ENCODE measurements at places on chromosomes 2 and 18.
A peak's percentile ranks its signal among the peaks of the same experiment; 100 is the strongest.

DNA sequence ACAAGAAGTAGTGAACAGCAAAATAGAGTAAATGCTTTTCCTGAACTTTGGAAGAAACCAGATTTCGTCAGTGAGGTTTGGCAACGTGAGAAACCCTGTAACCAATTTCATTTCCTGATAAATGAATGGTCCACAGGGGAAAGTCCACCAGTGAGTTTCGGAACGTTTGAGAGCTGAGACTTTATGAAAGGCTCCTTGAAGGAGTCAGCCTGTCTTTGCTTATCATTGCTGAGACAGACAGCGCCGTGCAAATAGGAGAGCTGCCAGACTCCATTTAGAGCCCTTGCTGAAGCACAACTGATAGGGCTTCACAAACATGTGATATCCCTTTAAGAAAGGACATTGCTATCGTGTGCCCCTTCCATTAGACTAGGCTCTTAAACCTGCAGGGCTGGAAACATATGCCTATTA, 121.8 kb upstream of the SMAD7 start:
- no peak for DNase-seq

- peak; percentile 89 for DNase-seq
These were observed at the start of gene CASP8 for GRCh38 chr2:201260302-201260800. Gene CASP8, plus strand, starts transcription at chr2:201260536. Its CDS starts 5,951 bp downstream, at chr2:201266487.

DNA sequence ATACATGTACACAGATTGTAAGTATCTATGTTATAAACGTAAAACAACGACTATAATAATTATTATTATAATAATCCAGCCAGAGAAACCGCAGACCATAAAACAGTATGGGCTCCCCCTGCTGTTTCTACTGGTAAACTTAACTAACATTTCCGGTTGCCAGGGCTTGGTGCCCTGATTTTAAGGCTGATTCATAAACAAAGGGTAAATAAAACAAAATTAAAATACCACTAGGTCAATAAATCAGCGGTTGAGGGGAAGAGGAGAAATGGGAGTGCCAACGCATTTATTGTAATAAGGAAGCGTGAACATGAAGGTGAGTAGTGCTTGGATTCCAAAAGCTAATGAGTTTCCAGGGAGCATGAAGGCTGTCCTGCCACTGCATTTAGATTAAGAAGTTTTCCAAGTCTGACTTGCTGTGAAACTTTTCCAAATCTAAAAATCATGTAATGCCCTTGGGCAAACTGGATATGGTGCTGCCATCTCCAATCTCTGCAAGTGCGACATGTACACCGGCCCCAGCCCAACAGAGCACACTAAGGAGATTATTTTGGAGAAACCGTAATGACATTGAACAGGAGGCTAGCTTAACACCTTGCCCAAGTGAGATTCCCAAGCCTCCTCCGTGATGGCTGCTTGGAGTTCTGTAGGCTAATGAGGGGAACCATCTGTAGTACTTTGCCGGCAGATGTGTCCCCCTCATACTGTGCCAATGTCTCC, 50.7 kb upstream of the HNRNPA3 start:
- DNase-seq, result peak; percentile 52

DNA sequence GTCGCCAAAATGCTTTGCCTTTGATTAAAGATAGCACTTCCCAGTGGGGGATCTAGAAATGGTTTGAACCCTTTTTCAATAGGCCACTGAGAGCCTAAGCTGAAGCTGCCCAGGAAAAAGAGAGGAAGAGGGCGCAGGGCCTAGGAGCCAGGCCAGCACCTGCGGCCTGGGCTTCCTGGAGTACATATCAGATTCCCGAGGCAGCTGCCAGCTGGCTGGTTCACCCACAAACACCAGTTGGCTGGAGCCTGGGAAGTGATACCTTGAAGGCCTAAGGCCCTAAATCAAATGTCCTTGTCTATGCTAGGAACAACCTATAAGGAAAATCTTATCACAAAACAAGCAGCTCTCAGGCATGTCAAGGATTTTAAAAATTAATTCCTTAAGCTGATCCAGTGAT, 37.1 kb downstream of the ANKRD44 start:
- DNase-seq, result no peak

GRCh38 chr2:99818842-99819241, 323.5 kb downstream of the AFF3 start:
- no peak for DNase-seq

DNA sequence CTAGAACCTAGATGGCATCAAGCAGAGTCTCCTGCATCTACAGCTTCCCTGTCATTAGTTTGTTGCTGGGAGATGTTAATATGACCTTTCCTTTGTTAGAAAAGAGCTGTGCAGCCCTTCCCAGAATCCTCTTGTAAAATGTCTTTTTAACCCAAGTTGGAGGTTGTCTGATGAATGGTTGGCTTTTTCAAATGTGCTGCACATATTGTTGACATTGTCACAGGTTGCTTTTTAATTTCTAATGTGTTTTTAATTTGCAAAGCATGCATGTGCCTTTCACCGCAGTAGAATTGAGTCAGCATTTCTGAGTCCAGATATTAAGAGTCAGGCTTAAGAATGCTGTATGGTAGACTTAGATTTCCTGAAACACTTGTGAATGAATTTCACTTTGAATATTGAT, 120.8 kb downstream of the GREB1L start:
- no peak for DNase-seq

- DNase-seq, result no peak
These were observed 63.6 kb downstream of the ASXL2 start for GRCh38 chr2:25814681-25815080.

- DNase-seq, result no peak
These were observed 407.0 kb upstream of the KCNJ3 start for GRCh38 chr2:154291511-154291910.

GRCh38 chr2:235754357-235755207, 260.7 kb downstream of the AGAP1 start:
- DNase-seq, result no peak

DNA sequence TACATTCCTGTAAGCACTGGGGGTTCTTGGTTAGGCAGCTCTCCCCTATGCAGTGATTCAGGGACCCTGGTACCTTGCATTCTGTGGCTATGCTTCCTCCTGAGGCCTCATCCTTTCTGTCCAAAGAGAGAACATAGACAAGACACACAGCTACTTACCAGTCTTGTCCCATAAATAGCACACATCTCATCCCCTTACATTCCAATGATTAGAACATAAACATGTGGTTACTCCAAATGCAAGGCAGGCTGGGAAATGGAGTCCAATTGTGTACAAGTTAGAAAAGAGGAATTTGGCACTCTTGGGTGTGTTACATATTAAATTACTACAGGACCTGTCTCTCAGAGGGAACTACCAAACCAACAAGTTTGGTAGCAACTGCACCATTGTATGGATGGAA, 171.3 kb downstream of the ARHGAP15 start:
- DNase-seq, result no peak

GRCh38 chr2:120494446-120494845, 148.5 kb downstream of the INHBB start:
- no peak for DNase-seq

DNA sequence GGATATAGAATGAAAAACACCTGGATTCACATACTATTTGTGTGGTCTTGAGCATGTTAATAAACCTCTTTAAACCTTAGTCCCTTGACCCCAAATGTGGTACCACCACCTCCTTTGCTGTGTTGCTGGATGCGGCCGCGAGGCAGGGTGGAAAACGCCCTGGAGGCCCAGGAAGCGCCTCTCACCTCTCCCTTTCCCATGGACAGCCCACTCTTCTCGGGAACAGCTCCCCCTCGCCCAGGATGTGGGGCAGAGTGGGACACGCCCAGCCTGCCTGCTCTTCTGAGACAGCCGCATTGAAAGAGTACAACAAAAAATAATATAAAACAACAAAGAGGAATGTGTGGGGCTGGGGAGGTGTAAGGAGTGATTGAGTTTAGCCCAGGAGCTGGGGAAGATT, 549.0 kb upstream of the ID2 start:
- DNase-seq, result no peak

GRCh38 chr2:180655393-180655792, 325.0 kb upstream of the UBE2E3 start:
- DNase-seq, result no peak

GRCh38 chr18:51279367-51279984, 82.0 kb upstream of the MEX3C start:
- DNase-seq, result no peak

DNA sequence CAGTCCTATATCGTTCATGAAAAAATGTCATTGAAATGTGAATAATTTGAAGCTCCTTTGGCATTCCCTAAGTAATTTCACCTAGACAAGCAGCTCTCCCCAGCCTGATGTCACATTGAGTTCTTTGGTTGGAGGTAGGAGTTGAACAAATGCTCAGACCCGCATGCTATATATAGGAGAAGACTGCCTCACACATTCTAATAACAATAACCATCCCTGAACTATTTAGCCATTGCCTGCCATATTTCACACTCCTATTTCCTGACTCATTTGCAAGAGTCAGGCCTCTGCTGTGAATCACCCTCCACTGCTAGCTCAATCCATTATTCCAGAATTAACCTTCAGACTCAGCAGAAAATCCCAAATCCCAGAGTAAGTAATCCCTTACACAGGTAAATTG, 256.6 kb upstream of the ACVR2A start:
- no peak for DNase-seq

GRCh38 chr2:143398781-143399180, 269.6 kb downstream of the ARHGAP15 start:
- no peak for DNase-seq

GRCh38 chr2:31107591-31108300, 30.5 kb downstream of the GALNT14 start:
- DNase-seq, result no peak

GRCh38 chr2:9232886-9233285, 26.3 kb downstream of the ASAP2 start:
- no peak for DNase-seq

DNA sequence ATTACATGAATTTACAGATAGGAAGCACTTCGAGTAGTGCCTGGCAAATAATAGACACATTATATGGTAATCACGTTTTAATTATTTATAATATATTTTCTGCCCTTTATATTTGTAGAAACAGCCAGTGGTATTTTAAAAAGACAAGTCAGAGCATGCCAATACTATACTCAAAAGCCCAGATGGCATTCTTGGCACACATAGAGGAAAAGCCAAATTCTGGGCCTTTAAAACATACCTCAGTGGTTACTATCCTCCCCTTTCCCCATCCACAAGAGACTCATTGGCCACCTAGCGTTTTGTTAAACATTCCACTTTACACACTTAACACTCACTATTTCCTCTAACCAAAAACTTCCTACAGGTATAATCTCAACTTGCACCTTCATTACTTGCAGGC, 63.3 kb upstream of the ZNF804A start:
- DNase-seq, result no peak

DNA sequence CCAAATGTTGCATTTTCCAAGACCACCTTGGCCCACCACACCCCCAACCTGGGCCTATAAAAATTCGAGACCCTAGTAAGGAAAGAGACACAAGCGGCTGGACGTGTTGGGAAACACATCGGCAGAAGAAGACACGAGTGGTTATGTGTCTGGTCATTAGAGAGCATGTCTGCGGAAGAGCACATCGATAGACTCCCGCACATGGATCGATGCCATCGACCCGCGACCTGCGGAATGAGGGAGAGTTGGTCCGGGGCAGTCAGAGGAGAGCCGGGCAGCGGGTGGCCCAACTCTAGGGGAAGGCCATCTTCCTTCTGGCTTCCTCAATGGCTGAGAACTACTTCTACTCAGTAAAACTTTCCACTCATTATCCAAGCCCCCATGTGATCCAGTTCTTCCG, 219.4 kb downstream of the TGIF1 start:
- DNase-seq, result no peak

DNA sequence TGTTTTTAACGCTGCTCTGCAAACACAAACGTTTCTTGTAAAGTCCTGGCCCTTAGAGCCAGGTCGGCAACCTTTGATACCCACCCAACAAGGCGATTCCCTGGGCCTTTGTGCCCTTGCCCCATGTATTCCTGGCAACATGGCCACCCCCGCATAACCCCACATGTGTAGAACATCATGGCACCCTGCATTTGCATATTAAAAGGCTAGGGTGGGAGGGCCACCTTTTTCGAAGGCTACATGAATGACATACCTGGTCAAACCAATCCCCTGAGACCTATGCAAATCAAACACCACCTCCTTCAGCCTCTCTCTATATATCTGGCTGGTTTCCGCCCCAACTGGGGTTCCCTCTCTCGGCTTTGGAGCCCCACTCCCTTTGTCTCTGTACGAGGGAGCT, 105.2 kb downstream of the MYO5B start:
- no peak for DNase-seq

DNA sequence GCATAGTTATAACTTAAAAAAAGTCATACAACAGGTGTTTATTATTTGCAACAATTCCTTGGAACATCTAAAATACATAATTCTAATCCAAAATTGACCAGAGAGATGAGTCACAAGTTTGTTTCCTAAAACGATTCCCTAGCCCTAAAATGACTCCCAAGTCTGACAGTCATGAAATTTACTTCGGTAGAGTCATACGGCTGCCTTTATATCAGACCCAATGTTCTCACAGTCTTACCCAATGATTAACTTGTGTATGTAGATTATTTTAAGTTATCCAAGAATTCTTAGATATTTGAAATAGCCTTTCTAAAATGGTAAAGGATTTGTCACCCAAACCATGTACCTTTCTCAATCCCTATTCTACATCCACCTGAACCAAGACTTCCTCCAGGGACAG, 174.9 kb downstream of the LAMA1 start:
- no peak for DNase-seq

DNA sequence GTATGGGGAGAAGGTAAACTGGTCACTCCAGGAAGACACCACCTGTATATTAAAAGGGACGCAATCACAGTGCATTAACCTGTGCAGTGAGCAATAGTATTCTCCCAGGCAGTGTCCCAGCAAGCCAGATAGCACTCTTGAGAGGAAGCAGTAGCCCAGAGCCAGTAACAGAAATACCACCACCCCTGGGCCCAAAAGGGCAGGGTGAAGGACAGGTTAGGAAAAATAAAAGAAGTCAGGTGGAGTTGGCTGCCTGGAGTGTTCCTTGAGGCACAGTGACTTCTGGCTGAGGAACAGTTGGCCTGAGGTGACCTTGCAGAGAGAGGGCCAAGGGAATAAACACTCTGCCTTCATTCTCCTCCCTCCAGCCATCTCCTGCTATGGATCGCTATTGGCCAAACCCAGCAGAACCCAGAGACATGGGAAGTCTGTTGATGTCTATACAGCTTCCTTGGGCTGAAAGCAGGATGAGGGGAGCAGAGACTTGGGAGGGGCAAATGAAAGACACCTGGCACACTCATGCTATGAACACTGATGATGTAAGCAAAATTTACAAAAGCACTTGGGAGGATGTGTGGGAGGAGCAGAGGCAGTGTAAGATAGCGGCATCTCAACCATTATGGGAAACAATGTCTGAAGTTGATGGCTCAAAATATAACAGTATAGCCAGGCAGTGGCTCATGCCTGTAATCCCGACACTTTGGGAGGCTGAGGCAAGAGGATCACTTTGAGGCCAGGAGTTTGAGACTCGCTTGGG, 7.5 kb downstream of the C18orf32 start:
- no peak for DNase-seq

- DNase-seq, result no peak
These were observed 306.0 kb upstream of the COL3A1 start for GRCh38 chr2:188668017-188668680.

- peak; percentile 18 for DNase-seq
These were observed 191.9 kb downstream of the MYO3B start for GRCh38 chr2:170369894-170370293.

All from CD4-positive, alpha-beta T cell treated with Interleukin-2 at 100 ng/mL for 4 hours (primary cell).